Heart right ventricle (tissue), 16 donors: ENCODE measurements at places on chromosomes 11 and 22. TPM values are rescaled to one million over a fixed set of nuclear protein-coding genes. Genes with fewer than 3 reads are reported as not detected.
A peak's percentile ranks its signal among the peaks of the same experiment; 100 is the strongest.

GRCh38 chr11:128161994-128162393 is 425.4 kb downstream of the ETS1 start:
- peaks cover 5% of the 10 kb centered on the region for H3K4me1 ChIP-seq
- H3K36me3 ChIP-seq = no peaks in the 10 kb centered on the region
- H3K27me3 ChIP-seq = no peaks in the 10 kb centered on the region

DNA sequence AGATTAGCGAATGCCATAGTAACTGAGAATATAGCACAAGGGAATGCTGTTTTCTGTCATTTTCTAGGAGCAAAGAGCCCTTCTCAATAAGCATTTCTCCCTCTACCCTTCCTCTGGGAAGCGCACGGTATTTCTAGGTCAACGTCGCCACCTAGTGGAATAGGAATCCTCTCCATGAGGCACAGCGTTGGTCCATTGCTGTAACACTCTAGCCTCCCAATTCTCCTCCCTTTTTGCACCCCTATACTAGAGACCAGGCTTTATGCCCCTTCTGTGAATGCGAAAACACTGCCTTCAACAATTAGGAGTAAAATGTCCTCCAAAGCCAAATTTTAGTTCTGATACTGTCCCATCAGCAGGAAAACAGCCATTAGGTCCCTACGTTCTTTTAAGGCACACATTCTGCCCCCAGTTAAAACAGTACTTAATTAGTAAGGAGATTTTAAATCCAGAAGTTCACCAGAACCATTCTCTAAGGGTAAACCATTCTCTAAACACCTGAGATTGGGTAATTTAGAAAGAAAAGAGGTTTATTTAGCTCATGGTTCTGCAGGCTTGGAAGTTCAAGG is 12.8 kb upstream of the HYLS1 start:
- no peaks in the 10 kb centered on the region for H3K36me3 ChIP-seq
- H3K4me3 ChIP-seq = no peak overlapping the region
- no peak overlapping the region for H3K27ac ChIP-seq
- H3K4me1 ChIP-seq = no peaks in the 10 kb centered on the region
- DNase-seq = peak; percentile 67
- no peaks in the 10 kb centered on the region for H3K27me3 ChIP-seq

ISX gene
- total RNA-seq = not detected

DNA sequence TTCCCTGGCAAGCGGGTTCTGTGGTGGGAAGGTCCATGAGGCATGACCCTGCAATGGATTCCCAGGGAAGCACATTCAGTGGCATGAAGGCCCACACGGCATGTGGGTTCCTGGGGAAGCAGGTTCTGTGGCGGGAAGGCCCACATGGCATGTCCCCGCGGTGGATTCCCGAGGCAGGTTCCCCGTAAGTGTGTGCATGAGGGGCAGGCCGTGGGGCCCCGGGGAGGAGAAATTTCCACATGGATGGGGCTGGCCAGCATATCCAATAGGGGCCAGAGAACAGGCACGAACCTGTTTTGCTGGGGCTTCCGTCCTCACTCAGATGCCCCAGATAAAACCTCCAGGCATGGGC is 83.7 kb downstream of the PHF21B start:
- H3K4me3 ChIP-seq = no peak overlapping the region
- no peak for DNase-seq
- peaks cover 2% of the 10 kb centered on the region for H3K4me1 ChIP-seq

SLC37A2 gene
- total RNA-seq = 1.1 TPM

INPP5J gene
- 21.5 TPM for total RNA-seq

GRCh38 chr22:24460418-24461089 is 33.2 kb downstream of the ADORA2A start:
- no peak overlapping the region for H3K4me3 ChIP-seq
- H3K4me1 ChIP-seq = peaks cover 25% of the 10 kb centered on the region

LAYN gene
- 1.8 TPM for total RNA-seq

TREH gene
- total RNA-seq = not detected

RGL4 gene
- total RNA-seq = not detected

DNA sequence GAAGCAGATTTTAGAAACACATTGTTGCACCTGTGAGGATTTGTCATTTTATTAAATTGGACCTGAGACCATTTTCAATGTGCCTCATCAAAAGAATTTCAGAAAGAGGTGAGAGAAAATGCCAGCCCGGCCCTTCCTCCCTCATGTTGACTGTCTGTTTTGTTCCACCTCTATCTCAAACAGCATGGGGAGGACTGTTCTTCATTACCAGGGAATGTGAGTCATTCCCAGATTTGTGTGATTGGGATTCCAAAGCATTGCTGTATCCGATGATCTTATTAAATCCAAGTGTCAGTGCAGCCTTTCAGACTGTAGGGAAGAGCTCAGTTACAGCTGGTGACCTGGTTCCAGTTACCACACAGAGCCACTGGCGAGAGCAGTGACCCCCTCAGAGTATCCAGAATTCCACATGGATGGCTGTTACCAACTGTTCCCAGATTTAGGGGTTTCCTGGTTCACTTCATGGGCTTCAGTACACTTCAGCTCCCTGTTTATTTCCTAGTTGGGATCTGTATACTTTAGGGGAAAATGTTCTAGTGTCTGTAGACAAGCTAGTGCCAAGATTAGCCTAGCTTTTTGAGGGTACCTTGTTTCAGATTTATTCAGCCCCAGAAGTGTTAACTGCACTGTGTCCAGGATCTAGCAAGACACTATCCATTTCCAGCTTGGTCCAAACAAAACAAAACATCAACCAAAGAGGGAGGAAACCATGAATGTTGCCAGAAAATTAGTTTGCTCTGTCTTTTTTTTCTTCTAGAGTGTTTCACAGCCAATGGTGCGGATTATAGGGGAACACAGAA is 20.9 kb downstream of the KREMEN1 start:
- no peaks in the 10 kb centered on the region for H3K36me3 ChIP-seq
- no peaks in the 10 kb centered on the region for H3K27me3 ChIP-seq
- no peak for DNase-seq
- H3K4me3 ChIP-seq = no peak overlapping the region
- H3K27ac ChIP-seq = peak overlapping the region; percentile 21

DNA sequence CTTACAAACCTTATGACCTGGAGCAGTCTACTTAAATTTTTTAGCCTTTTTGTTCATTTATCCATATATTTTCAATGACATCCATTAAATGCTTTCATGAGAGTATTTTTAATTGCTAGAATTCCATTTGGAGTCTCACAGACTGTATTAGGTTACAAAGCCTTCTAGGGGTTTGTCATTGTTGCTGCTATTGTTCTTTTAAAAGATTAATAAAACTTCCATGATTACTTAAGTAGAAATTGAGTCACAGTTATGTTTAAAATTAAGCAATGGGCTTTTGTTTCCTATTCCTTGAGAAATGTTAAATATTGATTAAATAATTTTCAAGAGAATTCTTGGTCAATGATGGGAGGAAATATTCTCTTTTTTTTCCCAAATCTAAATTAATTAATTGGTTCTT is 1408.4 kb upstream of the RAG2 start:
- H3K4me3 ChIP-seq = no peak overlapping the region
- H3K27ac ChIP-seq = no peak overlapping the region
- H3K4me1 ChIP-seq = no peaks in the 10 kb centered on the region
- no peaks in the 10 kb centered on the region for H3K27me3 ChIP-seq

PHOX2A gene
- not detected for total RNA-seq

CYB5R2 gene
- total RNA-seq = 0.87 TPM

GRCh38 chr22:42116848-42117424 is 13.7 kb downstream of the CYP2D6 start:
- no peaks in the 10 kb centered on the region for H3K4me1 ChIP-seq
- no peak overlapping the region for H3K4me3 ChIP-seq
- H3K27ac ChIP-seq = no peak overlapping the region
- DNase-seq = no peak

DNA sequence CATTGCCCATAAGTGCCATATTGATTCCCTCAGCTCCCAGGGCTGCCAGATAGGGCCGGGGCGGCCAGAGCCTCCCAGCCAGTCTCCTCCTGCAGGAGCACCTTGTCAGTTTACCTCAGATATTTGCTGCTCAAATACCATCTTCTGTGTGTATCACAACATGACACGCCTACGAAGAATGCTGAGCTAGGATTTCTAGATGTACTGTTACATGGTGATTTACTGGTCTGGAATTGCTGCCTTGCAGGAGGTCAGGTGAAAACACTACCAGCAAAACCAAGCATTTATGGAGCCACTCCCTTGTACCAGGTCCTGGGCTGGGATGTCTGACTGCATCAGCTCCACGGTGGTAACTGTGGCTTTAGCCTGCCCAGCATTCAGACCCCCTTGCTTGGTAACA is 11.8 kb downstream of the MICAL3 start:
- H3K27me3 ChIP-seq = no peaks in the 10 kb centered on the region
- H3K4me3 ChIP-seq = no peak overlapping the region
- H3K4me1 ChIP-seq = peaks cover 7% of the 10 kb centered on the region
- no peaks in the 10 kb centered on the region for H3K36me3 ChIP-seq

DNA sequence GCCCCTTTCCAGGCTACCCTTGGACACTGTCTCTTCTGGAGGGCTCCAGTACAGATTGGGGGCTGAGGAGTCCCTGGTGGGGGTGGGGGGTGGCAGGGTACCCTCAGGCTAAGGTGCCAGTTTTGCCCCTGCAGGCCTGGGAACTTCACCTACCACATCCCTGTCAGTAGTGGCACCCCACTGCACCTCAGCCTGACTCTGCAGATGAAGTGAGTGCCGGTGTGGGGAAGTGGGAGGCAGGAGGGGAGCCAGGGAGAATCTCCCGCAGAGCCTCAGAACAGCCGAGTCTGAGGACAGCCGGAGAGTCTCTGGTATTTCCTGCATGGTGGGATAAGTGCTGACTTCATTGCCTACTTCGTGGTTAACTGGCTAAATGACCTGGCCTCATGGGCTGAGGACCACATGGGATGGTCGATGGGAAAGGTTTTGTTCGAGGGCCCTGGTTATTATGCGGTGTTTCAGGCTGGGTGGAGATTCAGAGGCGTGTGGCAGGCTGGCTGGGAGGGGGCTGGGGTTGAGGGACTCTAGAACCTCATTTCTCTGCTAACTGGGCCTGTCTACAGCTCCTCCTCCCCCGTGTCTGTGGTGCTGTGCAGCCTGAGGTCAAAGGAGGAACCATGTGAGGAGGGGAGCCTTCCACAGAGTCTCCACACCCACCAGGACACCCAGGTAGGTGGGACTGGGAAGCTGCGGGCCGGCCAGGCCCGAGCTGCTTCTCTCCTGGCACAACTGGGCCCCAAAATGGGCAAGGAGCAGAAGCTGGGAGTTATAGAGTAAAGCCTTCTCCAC is 8.5 kb downstream of the TMEM258 start:
- no peaks in the 10 kb centered on the region for H3K4me1 ChIP-seq
- DNase-seq = no peak
- no peak overlapping the region for H3K4me3 ChIP-seq
- no peaks in the 10 kb centered on the region for H3K36me3 ChIP-seq
- H3K27ac ChIP-seq = no peak overlapping the region

LDHAL6A gene
- not detected for total RNA-seq

DNA sequence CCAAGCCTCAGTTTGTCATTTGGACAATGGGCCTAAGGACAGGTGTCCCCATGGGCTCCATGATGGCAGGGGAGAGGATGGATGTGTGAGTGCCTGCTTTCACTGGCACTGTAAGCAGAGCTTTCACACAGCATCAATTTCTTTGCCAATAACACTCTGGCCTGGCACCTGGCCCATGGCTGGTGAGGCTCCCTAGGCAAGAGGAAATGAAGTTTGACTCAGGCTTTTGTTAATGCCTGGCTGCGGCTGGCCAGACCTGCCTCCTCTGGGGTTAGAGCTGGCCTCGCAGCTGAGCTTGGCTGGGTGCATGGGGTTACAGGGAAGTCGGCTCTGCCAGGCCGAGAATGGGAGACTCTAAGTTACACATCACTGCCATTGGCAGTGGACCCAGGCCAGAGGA is 30.0 kb upstream of the SEZ6L start:
- H3K27ac ChIP-seq = no peak overlapping the region
- H3K36me3 ChIP-seq = no peaks in the 10 kb centered on the region
- DNase-seq = peak; percentile 14
- no peaks in the 10 kb centered on the region for H3K4me1 ChIP-seq
- no peak overlapping the region for H3K4me3 ChIP-seq
- H3K27me3 ChIP-seq = peaks cover 60% of the 10 kb centered on the region

ESAM gene
- total RNA-seq = 32.1 TPM

- DNase-seq = peak; percentile 23
- H3K4me3 ChIP-seq = peak overlapping the region; percentile 75
- peak overlapping the region; percentile 76 for H3K27ac ChIP-seq
- peaks cover 4% of the 10 kb centered on the region for H3K27me3 ChIP-seq
These were observed 23.0 kb downstream of the LMO2 start for GRCh38 chr11:33868647-33869461.

DNA sequence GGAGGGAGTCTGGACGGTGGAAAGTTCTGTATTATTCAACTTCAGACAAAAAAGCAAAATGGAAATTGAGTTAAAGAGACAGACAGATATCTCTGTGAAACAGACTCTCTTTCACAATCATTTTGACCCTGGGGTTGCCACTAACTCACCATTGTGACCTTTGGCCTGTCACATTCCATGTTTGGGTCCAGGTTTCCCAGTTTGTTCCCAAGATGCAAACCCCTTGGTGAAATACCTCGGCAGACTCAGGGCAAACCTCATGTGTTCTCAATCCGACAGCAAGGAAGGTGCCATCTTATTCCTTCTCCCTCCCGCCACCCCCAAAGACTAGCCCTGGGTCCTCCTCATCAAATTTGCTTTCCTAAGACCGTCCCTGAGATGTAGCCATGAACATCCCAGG is 41.8 kb downstream of the GALNT18 start:
- H3K36me3 ChIP-seq = no peaks in the 10 kb centered on the region
- H3K4me1 ChIP-seq = peaks cover 58% of the 10 kb centered on the region
- no peak for DNase-seq
- no peaks in the 10 kb centered on the region for H3K27me3 ChIP-seq
- H3K4me3 ChIP-seq = no peak overlapping the region
- H3K27ac ChIP-seq = peak overlapping the region; percentile 70

TMEM109 gene
- total RNA-seq = 90.3 TPM

MPEG1 gene
- 6.2 TPM for total RNA-seq

DNA sequence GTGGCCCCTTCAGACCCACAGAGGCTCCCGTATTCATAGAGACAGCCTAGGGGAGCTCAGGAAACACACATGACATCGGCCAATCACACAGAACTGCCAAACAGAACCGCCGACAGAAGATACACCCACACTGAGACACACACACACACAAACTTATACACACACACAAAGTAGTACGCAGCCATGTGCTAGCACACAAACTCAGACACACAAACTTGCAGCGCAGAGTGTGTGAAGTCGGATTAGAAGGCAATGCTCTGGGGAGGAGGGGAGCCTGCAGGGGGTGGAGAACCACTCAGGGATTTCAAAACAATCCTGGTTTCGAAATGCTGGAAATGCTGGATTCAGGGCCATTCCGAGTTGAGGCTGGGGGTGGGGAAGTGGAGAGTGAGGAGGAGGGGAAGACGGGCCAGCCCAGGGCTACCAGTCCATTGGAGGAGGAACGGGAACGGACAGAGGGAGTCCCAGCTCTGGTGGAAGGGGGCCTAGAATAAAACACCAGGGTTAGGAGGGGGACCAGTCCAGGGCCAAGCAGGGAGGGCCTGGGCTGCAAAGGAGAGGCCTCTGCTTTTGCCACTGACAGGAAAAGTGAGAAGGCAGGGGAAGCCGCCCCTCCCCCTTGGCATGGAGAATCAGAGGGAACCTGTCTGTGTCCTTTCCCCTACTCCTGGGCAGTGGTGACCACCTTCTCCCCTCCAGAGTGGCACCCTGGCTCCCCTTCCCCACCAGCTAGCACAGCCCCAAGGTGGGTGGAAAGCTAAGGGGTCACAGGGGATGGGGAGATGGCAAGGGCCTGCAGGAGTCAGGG is 4.4 kb downstream of the BCL9L start:
- H3K36me3 ChIP-seq = no peaks in the 10 kb centered on the region
- no peaks in the 10 kb centered on the region for H3K27me3 ChIP-seq
- H3K4me1 ChIP-seq = peaks cover 52% of the 10 kb centered on the region
- peak overlapping the region; percentile 94 for H3K4me3 ChIP-seq
- H3K27ac ChIP-seq = peak overlapping the region; percentile 55
- no peak for DNase-seq
